Effector memory CD4-positive, alpha-beta T cell (primary cell): ENCODE measurements at places on chromosomes 4 and X.

GRCh38 chr4:74353858-74354257, 11.1 kb upstream of the EREG start:
- no peak for DNase-seq
- H3K27ac ChIP-seq, result no peak overlapping the region
- no peaks in the 10 kb centered on the region for H3K36me3 ChIP-seq
- H3K4me3 ChIP-seq, result no peak overlapping the region
- no peaks in the 10 kb centered on the region for H3K27me3 ChIP-seq

GRCh38 chr4:3372933-3373465, 68.8 kb upstream of the HGFAC start:
- H3K27ac ChIP-seq, result no peak overlapping the region
- DNase-seq, result no peak
- no peaks in the 10 kb centered on the region for H3K36me3 ChIP-seq
- no peak overlapping the region for H3K4me3 ChIP-seq

DNA sequence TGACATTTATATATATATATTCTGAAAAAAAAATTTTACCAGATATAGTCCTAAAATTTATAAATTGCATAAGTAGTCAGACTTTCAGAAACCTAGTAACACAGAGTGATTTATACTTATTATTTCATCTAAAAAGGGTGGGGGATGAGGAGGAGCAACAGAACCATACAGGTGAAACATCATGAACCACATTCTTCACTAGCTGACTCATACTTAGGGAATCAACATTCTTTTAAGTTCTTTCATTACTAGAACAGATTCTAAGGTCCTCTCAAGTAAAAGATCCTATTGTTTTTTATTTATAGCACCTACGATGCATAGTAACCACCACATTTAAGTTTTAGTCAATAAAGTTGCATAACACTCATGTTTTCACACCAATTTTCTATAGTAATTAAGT, 166.1 kb downstream of the LRBA start:
- H3K36me3 ChIP-seq, result peaks cover 46% of the 10 kb centered on the region
- H3K4me1 ChIP-seq, result no peaks in the 10 kb centered on the region
- H3K27me3 ChIP-seq, result no peaks in the 10 kb centered on the region
- no peak overlapping the region for H3K27ac ChIP-seq
- no peak for DNase-seq
- no peak overlapping the region for H3K4me3 ChIP-seq

GRCh38 chr4:82601242-82602015, 39.6 kb upstream of the TMEM150C start:
- no peaks in the 10 kb centered on the region for H3K27me3 ChIP-seq
- no peaks in the 10 kb centered on the region for H3K36me3 ChIP-seq
- H3K4me3 ChIP-seq, result no peak overlapping the region
- no peak for DNase-seq
- H3K4me1 ChIP-seq, result no peaks in the 10 kb centered on the region

- DNase-seq, result no peak
- no peaks in the 10 kb centered on the region for H3K36me3 ChIP-seq
- no peak overlapping the region for H3K4me3 ChIP-seq
- H3K27me3 ChIP-seq, result no peaks in the 10 kb centered on the region
- no peaks in the 10 kb centered on the region for H3K4me1 ChIP-seq
- H3K27ac ChIP-seq, result no peak overlapping the region
These were observed 1826.0 kb downstream of the STIM2 start for GRCh38 chr4:28686618-28687017.

DNA sequence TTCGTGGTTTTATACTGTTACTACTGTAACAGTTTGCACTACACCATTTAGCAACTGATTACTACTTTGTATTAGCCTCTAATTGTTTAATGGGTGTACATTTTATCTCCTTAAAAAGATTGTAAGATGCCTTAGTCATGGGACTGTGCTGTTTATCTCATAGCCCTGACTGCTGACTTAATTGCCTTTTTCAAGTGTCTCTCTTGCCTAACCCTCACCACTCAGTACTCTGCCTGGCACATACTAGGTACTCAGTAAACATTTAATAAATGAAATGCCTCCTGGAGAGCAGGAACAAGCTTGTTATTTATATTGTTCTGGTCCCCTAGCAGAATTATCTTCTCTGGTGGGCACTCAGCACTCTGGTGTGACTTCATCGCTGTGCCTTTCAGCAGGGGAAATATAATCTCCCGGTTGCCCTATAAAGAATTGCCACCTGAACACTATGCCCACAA, 1.7 kb upstream of the STIM2 start:
- H3K36me3 ChIP-seq, result no peaks in the 10 kb centered on the region
- H3K27ac ChIP-seq, result no peak overlapping the region
- peak overlapping the region; percentile 95 for H3K4me3 ChIP-seq

- peaks cover 16% of the 10 kb centered on the region for H3K4me1 ChIP-seq
- H3K4me3 ChIP-seq, result no peak overlapping the region
- no peaks in the 10 kb centered on the region for H3K27me3 ChIP-seq
- H3K36me3 ChIP-seq, result no peaks in the 10 kb centered on the region
These were observed 6.2 kb upstream of the SETD7 start for GRCh38 chr4:139562067-139562684.

DNA sequence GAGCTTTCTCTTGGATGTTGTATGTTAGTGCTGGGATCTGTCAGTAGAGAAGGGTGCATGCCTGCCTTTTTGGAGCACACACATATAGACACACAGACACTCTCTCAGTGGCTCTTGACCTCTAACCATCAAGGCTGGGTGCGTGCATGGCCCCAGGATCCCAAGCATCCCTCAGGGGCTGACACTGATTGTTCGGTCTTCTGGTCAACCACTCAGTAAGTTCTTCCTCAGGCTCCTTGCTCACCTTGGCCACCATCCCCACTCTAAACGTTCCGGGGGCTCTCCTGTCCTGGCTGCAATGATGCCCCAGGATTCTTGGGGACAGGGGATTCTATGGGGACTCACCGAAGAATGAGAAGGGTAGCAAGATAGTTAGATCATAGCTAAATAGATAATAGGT, 179.6 kb downstream of the SHOX start:
- H3K27ac ChIP-seq, result no peak overlapping the region
- H3K27me3 ChIP-seq, result no peaks in the 10 kb centered on the region
- no peaks in the 10 kb centered on the region for H3K36me3 ChIP-seq

DNA sequence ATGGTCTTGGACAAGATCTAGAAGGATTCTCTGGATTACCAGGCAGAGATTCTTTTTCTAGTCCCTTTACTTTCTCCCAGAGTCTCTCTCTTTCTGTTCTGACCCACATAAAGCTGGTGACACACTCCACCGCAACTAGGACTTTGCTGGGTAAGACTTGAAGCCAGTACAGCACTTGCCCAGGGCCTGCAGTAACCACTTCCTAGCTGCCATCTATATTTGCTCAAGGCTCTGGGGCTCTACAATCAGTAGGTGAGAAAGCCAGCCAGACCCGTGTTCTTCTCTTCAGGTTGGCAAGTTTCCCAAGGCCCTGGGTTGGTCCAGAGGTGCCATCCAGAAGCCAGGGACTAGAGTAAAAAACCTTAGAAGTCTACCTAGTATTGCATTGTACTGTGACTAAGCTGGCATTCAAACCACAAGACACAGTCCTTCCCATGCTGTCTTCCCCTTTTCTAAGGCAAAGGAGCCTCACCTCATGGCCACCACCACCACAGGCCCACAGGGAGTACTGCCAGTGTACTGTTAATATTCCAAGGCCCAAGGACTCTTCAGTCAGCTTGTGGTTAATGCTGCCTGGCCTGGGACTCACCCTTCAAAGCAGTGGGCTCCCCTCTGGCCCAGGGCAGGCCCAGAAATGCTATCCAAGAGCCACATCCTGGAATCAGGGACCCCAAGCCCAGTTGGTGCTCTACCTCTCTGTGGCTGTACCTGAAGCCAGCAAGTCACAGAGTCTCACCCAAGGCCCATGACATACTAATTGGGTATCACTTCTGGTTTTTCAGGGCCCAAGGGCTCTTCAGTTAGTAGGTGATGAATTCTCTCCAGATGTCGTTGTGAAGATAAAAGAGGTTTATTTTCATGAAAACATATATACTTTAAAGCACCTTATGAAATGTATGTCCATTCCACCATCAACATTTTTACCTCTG, 54.7 kb downstream of the CD38 start:
- no peaks in the 10 kb centered on the region for H3K27me3 ChIP-seq
- no peak for DNase-seq
- no peaks in the 10 kb centered on the region for H3K4me1 ChIP-seq
- H3K4me3 ChIP-seq, result no peak overlapping the region
- no peaks in the 10 kb centered on the region for H3K36me3 ChIP-seq

GRCh38 chr4:118776157-118776954, 59.6 kb downstream of the SEC24D start:
- H3K36me3 ChIP-seq, result no peaks in the 10 kb centered on the region
- no peak overlapping the region for H3K27ac ChIP-seq
- no peak overlapping the region for H3K4me3 ChIP-seq
- H3K27me3 ChIP-seq, result no peaks in the 10 kb centered on the region

DNA sequence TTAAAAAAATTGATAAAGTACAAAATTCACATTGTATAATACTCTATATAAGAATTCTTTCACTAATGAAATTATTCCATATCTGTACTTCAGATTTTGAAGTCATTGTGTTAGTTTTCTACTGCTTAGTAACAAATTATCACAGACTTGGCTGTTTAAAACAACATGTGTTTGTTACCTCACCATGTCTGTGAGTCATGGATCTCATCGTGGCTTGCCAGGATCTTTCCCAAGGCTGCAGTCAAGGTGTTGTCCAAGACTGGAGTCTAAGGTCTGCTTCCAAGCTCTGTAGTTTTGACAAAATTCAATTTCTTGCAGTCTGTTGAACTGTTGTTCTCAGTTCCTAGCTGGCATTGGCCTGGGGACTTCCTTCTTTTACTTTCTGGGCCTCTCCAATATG, 1286.9 kb downstream of the ADGRL3 start:
- H3K27ac ChIP-seq, result no peak overlapping the region
- H3K4me1 ChIP-seq, result no peaks in the 10 kb centered on the region
- H3K36me3 ChIP-seq, result no peaks in the 10 kb centered on the region
- H3K27me3 ChIP-seq, result no peaks in the 10 kb centered on the region

DNA sequence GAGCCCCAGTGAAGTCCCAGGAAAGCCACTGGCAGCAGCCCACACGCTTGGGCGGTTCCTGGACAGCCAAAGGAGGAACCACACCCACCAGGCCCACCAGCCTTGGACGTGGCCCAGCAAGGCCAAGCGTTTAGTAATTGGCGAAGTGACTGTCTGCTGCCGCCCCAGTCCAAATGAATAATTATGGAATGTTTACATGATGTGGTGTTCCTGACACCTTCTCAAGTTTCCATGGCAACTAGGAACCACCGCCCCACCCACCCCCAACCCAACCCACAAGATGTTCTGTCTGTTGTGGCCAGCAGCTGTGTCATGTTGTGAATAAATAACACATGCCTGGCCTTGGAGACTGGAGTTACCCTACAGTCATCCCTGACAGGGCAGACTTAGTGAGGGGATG, 22.3 kb downstream of the APLN start:
- DNase-seq, result no peak
- no peak overlapping the region for H3K27ac ChIP-seq
- no peak overlapping the region for H3K4me3 ChIP-seq
- H3K36me3 ChIP-seq, result no peaks in the 10 kb centered on the region
- no peaks in the 10 kb centered on the region for H3K4me1 ChIP-seq
- H3K27me3 ChIP-seq, result no peaks in the 10 kb centered on the region

DNA sequence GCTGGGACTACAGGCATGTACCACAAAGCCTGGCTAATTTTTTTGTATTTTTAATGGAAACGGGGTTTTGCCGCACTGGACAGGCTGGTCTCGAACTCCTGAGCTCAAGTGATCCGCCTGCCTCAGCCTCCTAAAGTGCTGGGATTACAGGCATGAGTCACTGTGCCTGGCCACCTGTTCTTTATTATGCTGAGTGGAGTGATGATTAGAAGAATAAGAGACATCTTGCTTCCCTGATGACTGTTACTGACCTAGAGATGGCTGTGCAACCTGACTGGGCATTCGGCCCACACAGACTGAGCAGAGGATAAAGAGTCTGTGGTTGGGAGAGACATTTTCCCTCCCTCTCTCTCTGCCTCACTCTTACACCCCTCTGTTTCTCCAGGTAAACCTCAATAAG, 56.7 kb downstream of the SPINK2 start:
- H3K27me3 ChIP-seq, result no peaks in the 10 kb centered on the region
- no peak overlapping the region for H3K27ac ChIP-seq
- no peaks in the 10 kb centered on the region for H3K4me1 ChIP-seq
- no peaks in the 10 kb centered on the region for H3K36me3 ChIP-seq
- no peak for DNase-seq

- H3K27ac ChIP-seq, result no peak overlapping the region
- H3K4me3 ChIP-seq, result no peak overlapping the region
- no peaks in the 10 kb centered on the region for H3K36me3 ChIP-seq
- DNase-seq, result no peak
These were observed 9.6 kb downstream of the NBDY start for GRCh38 chrX:56738670-56739069.

- H3K4me3 ChIP-seq, result no peak overlapping the region
- H3K27me3 ChIP-seq, result no peaks in the 10 kb centered on the region
- H3K27ac ChIP-seq, result no peak overlapping the region
- no peaks in the 10 kb centered on the region for H3K4me1 ChIP-seq
- H3K36me3 ChIP-seq, result no peaks in the 10 kb centered on the region
- DNase-seq, result no peak
These were observed 1033.4 kb upstream of the LCORL start for GRCh38 chr4:19054916-19055315.

GRCh38 chr4:37690976-37691375, 4.8 kb upstream of the RELL1 start:
- DNase-seq, result no peak
- no peaks in the 10 kb centered on the region for H3K36me3 ChIP-seq

DNA sequence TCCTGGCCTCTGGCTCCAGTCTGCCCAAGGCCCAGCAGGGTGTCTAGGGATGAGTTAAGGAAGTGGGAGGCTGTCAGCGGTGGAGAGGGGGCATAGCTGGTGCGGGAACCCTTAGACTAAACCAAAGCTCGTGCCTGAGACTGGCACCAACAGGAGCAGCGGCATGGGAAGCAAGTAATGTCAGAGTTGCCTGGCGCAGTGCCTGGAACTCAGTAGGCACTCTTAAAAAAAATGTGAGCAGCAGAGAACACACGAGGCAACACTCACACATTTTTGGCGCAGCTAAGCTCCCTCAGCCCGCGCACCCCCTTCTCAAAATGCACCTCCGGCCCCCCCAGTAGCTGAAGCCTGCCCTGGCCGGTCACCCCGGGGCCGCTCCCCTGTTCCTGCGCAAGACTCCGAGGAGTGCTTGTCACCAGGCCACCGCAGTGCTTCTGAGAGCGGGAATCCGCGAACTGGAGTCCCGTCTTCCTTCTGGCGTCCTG, 583 bp downstream of the GABRE start:
- H3K4me1 ChIP-seq, result no peaks in the 10 kb centered on the region
- no peak overlapping the region for H3K4me3 ChIP-seq

- H3K4me3 ChIP-seq, result no peak overlapping the region
- no peak for DNase-seq
- H3K36me3 ChIP-seq, result no peaks in the 10 kb centered on the region
- no peak overlapping the region for H3K27ac ChIP-seq
- no peaks in the 10 kb centered on the region for H3K4me1 ChIP-seq
These were observed 55.4 kb upstream of the ANXA3 start for GRCh38 chr4:78496021-78496643.

DNA sequence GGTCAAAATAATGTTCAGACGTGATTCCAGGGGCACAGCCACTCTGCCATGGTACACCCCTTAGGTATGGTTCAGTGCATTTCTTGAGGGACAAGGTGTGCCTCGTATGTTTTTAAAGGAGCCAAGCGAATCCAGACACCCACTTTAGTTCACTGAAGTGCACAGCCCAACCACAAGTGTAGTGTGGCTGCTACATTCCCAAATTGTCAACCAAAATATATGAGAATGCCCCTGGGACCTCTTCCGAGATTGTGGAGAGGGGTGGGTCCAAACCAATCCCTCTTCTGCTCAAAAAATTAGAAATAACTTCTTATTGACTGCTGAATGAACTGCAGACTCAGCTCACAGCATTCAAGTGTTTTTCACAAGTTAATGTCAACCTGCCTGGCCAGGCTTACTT, 7.4 kb upstream of the BRS3 start:
- H3K4me3 ChIP-seq, result no peak overlapping the region
- no peak for DNase-seq
- H3K36me3 ChIP-seq, result no peaks in the 10 kb centered on the region
